Activated naive CD8-positive, alpha-beta T cell treated with anti-CD3 and anti-CD28 coated beads, Interleukin-2, amount 50 U/mL, for 16 hours (primary cell): ENCODE measurements at places on chromosomes 3 and 15.

GRCh38 chr15:91414124-91414523 is 314.1 kb downstream of the SV2B start:
- no peak for DNase-seq

DNA sequence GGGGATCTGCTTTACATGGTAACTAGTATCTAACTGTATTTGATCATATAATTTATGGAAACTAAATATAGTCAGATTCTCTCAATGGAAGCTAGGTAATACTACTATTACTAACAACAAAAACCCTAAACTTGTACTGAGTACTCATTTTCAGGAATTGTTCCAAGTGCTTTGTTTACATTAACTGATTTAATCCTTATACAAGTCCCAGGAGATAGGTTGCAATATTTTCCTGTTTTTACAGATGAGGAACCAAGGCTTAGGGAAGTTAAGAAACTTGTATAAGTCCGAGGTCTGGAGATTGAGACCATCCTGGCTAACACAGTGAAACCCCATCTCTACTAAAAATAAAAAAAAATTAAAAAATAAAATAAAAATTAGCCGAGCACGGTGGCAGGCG is 7.5 kb upstream of the MTHFS start:
- no peak for DNase-seq

GRCh38 chr3:195030791-195031321 is 240.1 kb downstream of the XXYLT1 start:
- no peak for DNase-seq

DNA sequence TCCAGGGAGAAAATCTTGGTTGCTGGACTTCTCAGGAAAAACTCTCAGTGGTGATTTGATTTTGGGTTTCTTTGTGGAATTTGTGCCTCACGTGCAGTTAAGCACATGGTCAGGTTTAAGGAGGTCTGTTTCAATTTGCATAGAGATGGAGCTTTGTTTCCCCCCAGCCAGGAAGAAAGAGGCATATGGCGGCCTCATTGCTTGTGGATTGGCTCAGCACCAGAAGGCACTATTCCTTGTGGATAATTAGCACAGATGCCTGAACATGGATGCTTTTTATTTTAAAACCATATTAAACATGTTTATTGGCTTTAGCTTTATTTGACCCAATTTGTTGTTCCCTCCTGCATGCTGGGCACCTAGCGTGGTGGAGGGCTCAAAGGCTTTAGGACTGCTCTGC is 125.1 kb upstream of the RGMA start:
- DNase-seq = no peak

- DNase-seq = no peak
Measured at GRCh38 chr15:100484443-100484842, 44.3 kb downstream of the CERS3 start.

DNA sequence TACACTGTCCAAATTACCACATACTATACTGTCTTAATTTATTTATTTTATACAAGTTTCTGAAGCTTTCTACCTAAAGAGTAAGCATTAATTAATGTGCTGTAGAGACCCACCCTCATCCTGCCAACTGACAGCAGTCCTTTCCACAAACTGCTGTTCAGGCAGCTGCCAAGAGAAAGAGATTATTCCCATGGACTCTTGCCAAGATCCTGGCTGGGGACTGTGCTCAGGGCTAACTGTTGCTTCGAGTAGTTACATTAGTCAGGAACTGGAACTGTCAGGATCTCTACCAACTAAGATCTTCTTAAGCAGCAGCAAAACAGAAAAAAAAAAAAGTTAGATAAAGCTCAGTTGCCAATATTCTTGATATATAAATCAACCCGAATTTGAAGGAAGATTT is 398.8 kb downstream of the MECOM start:
- no peak for DNase-seq

GRCh38 chr3:25635038-25635437 is 29.7 kb downstream of the TOP2B start:
- no peak for DNase-seq

- DNase-seq = no peak
Measured at GRCh38 chr3:127690106-127690505, 17.4 kb downstream of the ABTB1 start.

GRCh38 chr15:62068810-62069167 is 2.0 kb downstream of the C2CD4A start:
- no peak for DNase-seq

DNA sequence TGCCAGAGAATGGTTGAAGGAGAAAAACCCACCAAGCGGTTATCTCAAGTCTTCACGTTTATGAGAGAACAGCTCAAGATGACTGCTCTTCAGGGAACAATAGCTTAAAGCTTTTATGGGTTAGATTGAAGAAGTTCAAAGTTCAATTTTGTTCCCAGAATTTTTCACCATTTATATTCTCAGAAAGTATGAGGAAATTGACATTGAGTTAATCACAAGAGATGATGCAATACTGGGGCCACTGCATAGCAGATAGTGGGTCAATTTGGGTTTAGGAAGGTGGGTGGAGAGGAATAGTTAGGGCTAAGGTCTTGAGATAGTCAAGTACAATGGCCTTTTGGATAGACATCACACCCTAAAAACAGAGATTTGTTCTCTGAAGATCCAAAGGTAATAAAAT is 539.3 kb downstream of the SQOR start:
- DNase-seq = no peak

DNA sequence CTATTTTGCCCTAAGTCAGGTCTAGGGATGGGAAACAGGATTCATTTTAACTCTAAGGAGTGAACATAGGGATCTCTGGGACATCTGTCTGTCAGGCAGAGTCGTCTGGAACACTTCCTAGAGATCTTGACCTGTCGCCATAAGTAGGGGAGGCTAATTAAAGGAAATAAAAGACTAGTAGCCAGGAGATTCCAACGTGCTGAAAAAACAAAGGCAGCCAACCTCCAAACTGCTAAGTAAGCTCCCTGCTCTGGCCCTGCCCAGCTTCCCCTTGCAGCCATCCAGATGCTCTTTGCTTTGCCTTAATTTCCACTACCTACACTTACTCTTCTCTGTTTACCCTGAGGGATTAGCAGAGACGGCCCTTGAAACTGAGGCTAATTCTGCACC is 18.4 kb upstream of the TSEN2 start:
- DNase-seq = no peak

DNA sequence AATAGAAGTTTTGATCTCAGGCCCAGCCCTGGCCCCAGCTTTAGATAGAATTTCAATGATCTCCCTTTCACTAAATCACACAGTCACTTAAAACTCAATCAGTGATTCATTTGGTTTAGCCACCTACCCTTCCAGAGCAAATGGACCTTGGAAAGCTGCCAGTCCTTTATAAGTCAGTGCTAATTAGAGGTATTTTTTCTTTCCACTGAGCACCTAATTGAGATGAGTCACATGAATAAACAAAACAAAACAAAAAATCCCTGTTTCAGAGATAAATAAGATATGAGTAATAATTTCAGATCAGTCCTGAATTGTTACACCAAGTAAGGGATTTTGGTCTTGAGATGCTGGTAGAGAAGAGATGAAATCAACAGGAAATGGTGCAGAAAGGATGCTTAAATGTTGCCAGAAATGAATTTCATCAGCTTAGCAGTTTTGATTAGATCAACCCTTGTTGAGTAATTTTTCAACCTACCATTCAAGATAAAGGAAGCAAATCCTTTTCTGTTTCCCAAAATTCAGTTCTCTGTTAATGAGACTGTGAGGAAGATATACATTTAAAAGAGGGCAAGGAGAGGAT is 352.0 kb upstream of the COL8A1 start:
- no peak for DNase-seq

GRCh38 chr3:108089579-108089978 is 1.3 kb downstream of the CD47 start:
- no peak for DNase-seq

DNA sequence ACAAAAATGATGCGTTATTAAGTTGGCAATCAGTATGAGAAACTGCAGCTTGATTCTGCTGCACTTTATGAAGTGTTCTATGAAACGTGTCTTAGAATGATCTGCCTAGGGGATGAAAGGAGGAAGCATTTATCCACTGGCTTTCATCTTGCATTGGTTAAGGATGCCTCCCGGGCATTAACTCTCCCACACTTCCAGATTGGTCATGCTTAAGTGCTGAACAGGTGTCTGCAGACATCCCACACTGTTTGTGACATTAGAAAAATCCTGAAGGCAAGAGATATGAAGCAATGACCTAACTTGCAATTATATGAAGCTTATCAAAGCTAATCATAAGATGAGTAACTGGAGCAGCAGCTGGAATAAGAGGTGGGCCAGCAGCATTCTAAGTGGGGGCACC is 437.3 kb downstream of the NSUN3 start:
- no peak for DNase-seq

- DNase-seq = no peak
Measured at GRCh38 chr3:88385090-88385489, 235.3 kb downstream of the C3orf38 start.

DNA sequence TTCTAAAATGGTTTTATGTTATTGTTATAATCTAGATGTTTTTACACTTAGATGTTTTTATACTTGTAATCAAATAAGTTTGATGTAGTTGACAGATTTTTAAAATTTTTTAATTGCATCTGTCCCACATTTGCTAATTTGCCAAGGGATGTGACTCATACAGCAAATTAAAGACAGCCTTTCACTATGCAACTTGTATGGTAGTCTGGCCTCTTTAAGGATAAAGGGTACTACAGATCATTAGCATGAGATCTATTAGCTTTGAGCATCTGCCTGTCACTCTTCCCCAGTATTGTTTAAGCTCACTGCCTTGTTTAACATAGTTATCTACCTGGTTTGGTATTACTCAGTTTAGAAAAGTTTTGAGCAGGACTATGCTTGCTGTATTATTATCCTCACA is 83.0 kb downstream of the NPTN start:
- DNase-seq = no peak

DNA sequence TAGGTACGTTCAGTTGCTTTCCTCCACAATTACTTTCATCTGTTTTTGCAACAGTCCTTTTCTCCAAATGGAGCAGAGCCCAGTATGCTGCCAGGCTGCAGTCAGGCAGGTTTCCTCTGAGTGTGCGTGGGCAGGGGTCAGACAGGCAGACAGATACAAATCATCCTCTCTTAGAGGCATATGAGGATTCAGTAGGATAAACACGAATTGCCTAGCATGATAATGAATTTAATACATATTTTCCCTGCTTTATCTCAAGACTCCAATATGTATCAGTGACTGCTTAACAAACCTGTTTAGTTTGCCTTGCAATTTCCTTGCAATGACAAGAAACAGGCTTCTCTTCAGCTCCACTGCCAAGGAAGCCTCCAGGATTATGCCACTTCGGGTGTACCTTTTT is 140.7 kb upstream of the NR2E3 start:
- no peak for DNase-seq

- DNase-seq = no peak
Measured at GRCh38 chr3:16841041-16841753, 43.6 kb upstream of the PLCL2 start.

GRCh38 chr15:22948056-22948455 is 32.1 kb downstream of the CYFIP1 start:
- DNase-seq = no peak

DNA sequence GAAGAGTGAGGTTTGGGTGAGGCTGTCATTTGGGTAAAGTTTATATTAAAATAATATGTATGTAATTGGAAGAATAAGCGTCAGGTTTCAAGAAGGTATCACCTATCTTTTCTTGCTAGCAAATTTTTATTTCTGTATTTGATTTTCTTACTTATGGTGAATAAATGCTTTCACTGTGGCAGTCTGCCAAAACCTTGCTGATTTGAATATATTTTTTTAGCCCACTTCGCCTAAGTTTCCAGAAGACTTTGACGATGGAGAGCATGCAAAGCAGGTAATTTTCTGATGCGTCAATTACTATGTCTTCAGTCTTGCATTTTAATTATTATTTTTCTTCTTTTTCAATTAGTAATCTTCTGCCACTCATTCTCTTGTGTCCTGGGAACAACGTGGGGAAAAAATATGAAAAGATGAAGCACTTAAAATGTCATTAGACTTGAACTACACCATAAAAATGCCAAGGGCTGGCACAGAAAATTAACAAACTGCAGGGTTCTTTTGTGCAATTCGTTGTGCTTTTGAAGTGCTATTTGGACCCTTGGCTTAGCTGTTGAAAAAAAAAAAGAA is 40.4 kb downstream of the SRP14 start:
- no peak for DNase-seq

DNA sequence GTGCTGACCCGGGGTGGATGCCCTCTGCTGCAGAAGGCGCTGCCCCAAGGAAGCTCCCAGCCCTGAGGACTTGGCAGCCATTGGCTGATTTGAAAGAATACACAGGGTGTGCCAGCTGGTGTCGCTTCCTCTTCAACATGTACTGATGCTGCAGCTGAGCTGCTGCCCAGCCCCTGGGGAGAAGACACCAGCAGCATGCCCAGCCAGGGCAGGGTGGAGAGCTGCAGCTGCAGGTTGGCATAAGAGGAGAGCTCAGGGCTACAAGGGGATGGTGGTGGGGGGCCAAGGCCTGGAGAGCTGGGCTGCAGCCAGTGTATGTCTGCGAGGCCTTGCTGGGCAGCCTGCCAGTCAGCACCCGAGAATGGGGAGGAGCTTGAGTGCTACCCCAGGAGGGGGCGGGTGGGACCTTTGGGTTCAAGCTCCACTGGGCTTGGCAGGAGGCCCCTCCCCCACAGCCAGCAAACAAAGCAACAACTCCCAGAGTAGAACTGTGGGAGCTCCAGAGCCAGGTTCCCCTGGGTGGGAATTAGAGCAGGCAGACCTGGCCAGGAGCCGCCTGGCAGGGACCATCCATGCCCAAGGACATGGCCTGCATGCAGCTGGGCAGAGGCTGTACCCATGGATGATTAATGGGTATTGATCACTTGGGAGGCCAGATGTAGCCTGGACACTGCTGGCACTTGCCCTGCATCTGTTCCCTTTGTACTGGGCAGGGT is 9.2 kb upstream of the SEMA4B start:
- DNase-seq = no peak
